ENCODE measurements at places on chromosomes 2 and 18.

GRCh38 chr18:154151-154550, 4.2 kb upstream of the USP14 start:
- DNase-seq = no peak

DNA sequence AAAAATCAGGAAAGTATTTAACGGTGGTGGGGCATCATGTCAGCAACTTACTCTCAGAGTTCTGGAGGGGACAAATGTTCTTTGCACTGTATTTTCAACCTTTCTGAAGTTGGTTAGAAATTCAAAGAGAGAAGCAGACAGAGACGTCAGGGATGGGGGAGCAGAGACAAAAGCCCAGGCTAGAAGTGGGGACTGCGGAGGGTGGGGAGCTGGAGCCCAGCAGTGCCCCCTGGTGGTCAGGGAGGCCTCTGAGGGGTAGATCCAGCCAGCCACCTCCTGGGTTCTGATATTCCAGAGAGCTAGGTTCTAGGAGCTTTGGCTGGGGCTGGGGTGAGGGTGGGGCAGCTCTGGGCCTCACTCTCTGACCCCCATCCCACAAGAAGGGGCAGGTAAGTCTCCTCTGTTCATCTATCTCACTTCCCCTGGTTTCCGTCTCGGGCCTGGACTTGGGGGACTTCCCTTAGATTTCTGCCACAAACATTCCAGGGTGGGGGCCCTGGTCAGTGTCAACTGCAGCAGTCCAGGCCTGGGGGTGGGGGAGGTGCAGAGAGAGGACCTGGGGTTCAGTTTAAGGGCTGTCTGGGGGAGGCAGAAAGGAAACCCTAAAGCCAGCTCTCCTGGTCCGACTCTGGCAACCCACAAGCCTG, 8.9 kb downstream of the TNS1 start:
- DNase-seq = peak; percentile 82

DNA sequence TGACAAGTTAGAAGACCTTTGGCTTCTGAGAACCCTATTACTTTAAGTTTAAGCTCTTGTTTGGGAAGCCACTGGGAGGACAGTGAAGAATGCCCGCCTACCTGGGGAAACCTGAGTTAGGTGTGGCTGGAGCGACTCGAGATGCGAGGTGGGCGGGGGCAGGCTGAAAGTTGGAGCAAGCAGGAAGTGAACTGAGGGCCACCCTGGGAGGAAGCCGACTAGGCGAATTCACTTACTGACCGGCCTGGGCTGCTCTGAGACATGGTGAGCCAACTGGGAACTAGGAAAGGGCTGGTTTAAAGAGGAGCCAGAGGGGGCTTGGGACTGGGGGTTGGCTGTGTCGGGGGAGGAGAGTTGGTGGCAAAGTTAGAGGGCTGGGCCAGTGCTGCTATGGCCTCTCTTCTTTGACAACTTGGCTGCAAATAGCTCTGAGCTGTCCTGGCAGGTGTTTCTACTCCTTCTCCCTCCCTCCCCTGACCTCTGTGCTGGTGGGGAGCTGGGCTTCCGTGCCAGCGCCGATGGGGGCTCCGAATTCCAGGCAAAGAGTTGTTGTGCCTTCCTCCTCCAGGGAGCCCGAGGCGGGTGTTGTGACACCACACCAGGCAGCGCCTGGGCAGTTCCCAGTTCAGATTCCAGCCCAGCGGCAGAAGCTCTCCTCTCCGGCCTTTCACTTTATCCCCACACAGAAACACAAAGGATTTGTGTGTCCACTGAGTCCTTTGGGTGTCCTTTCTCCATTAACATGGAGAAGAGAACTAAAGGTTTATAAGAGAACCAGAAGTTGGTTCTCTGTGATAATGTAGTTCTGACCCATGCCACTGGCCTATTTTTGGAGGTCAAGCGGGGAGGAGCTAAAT, at the start of gene VAMP8:
Gene VAMP8, plus strand, starts transcription at position 201 of the 857 bp plus-strand sequence. Its CDS starts 61 bp downstream, at position 262.
- DNase-seq = no peak

DNA sequence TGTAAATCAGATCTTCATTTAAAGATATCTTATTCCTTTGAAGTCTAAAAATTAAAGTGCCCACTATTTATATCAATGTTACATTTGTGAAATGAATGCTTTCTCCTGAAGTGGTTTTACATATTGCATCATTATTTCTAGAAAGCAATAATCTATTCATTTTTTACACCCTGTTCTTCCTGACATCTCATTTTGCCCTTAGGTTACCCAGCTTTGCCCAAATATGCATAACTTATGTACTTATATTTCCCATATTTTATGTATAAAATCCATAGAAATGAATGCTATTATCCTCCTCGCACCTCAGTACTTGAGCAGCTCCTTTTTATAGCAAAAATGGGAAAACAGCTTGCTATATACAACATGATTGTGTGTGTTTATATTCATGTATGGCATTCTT, 396.5 kb upstream of the DSEL start:
- no peak for DNase-seq

- no peak for DNase-seq
These were observed 11.4 kb upstream of the PKDCC start for GRCh38 chr2:42036413-42036812.

GRCh38 chr2:239214725-239215124, 186.1 kb downstream of the HDAC4 start:
- DNase-seq = no peak

- no peak for DNase-seq
These were observed 37.0 kb downstream of the RAPGEF4 start for GRCh38 chr2:172772633-172773032.

DNA sequence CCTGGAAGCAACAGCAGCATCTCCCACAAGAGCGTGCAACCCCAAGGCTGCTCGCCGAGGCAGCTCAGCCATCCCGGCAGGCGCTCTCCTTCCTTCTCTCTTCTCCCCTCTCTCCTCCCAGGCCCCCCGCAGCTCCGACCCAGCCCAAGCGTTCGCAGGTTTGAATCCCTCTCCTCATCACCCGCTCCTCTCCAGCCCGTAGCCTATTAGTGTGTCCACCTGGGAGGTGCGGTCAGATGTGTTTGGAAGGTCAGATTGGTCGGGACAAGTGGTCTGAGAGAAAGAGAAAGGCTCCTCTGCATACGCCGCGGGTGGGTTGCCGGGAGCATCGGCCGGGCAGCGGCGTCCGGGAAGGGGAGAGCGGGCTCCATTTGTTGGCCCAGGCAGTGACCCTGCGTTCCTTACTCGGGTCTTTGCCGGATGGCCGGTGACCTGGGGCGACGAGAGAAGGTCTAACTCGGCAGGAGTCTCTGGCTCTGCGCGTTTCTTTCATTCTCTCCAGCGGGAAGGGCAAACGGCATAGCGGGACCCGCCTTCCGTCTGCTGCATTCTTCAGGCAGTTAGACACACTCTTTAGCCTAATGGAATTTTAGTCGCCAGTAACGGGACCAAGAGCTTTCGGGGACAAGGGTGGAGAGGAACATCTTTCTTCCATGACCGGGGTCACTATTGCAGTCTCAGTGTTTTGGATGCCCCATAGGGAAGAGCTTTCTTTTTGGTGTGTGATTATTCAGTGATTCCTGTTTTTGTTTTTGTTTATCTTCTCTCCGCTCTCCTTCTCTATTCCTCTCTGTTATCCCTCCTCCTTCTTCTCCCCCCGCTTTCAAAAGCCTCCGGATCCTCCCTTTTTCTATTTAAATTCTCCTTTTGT, 1.1 kb upstream of the TMEFF2 start:
- peak; percentile 25 for DNase-seq

DNA sequence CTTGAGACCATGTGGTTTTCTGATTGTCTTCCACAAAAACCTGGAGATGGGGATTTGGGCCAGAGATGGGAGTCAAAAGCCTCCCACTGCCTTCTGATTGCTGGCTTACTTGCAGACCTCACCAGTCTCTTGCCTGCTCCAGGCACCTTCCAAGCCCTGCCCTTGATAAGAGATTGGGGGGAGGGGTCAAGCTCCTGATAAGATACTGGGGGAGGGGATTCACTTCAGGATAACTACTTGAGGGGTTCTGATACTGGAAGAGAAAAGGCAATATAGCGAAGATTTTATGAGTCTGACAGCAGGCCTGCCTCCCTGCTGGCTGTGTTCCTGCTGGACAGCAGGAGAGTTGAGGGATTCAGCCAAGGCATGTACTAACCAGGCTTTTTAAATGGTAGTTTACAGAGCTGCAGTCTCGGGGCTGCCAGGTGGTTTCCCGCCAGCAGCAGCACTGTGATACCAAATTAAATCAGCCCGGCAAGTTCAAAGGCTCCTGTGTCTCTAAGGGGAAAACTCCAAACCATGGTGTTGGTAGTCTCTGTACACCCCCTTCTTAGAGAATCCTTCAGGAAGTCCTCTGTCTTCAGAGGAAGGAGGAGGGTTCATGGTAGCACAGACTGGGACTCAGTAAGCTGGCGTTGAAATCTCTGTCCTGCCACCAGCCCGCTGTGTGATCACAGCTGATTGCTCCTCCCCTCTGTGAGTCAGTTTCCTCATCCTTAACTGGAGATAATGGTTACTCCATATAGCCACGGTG, 58.3 kb downstream of the FBXO36 start:
- peak; percentile 6 for DNase-seq

DNA sequence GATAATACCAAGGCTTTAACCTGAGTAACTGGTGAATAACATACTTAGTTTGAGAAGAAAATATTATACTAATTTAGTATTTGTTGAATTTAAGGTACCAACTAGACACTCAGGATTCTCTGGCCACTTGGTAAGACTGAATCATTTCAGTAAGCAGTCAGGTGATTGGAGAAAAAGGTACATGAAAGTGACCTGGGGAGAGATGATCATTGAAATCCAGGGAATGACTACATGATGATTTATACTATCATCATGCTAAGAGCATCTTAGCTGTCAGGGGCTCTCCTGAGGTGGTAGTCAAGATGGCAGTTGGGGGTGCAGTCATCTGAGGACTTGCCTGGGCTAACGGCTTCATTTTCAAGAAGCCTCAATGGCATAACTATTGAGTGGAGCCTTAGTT, 571.2 kb upstream of the ACVR2A start:
- no peak for DNase-seq

DNA sequence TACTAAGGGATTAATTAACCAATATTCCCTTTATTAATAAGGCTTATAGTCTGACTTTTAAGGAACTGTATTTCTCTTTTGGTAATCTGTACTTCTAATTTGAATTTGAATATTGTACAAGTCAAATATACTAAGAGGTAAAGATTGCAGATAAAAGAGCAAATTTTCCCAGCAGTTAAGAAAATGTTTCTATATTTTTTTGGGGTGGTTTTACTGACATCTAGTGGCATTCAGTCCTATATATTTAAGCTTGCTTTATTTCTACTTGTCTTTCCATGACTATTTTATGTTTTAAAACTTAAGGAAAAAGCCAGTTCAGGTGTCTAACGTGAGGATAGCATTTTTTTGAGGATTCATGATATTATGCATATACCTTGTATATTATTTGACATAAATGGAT, 41.6 kb downstream of the TDRD15 start:
- DNase-seq = no peak

- peak; percentile 59 for DNase-seq
These were observed at the start of gene MAP3K20 for GRCh38 chr2:173075781-173076580. Gene MAP3K20 (plus strand): TSS chr2:173075846. CDS start chr2:173091032, 15,186 bp downstream.

DNA sequence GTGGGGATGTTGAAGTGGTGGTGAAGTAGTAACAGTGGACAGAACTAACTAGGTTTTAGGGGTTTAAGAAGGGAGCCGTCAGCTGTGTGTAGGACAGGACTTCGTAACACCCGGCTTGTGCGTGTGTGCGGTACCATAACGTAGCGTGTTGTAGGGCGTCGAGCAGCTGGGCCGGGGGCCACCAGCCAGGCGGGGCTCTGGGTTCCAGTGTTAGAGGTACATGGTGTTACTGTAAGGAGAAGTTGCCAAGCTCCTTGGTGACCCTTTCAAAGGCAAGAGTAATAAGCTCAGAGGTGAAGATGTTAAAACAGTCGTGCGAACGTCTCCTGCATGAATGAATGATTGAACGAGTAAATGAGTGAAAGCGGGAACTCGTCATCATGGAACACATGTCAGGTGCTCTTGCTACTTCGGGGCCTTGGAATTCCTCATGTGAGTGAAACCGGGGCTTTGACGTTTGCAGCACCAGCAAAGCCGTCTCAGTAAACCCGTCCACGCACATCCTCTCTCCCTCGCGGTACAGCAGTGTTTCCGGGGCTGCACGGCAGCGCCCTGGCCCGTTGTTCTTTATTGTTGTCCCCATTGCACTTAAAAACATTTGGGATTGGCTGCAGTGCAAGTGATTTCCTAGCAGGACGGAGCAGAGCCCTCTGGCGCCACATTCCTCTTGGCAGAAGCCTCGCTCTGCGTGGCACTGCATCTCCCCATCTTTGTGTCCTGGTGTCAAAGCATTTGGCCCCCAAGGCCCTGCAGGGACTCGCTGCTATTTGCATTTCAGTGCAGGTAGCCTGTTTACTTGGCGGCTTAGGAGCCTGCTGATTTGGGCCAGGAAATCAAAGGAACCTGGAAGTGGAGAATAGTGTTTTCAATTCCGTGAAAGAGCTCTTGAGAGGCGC, 115.0 kb downstream of the GBX2 start:
- DNase-seq = peak; percentile 8

GRCh38 chr2:242027676-242028450, 158.3 kb downstream of the RTP5 start:
- DNase-seq = no peak

GRCh38 chr2:10424051-10424450, 24.1 kb downstream of the ODC1 start:
- no peak for DNase-seq

- no peak for DNase-seq
These were observed 173.9 kb upstream of the PID1 start for GRCh38 chr2:229445019-229445418.

- no peak for DNase-seq
These were observed 126.7 kb downstream of the STK39 start for GRCh38 chr2:168120730-168121129.

DNA sequence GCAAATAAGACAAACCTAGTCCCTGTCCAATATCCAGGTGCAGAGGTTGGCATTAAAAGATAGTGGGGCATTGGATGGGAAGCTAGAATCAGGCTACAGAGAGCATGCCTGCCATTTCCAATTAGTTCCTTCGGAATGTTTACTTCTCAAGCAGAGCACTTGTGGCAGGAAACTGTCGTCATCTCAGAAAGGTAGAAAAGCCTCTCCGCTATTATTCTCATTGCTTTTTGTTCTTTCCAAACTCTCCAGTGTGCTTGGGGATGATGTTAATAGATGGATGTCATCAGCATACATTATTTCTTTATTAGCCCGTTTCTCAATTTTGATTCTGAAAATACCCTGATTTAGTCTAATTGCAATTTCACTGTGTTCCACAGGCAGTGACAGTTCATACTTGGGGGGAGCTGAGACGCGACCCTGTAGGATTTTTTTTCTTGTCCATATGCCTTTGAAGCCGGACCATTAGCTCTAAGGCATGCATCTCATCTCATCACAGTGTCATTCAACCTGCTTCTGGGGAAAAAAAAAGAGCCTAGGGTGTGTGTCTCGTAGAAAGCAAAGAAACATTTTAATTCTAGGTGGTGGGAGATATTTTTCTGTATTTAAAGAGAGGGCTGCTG, 7.7 kb downstream of the ASB18 start:
- no peak for DNase-seq

GRCh38 chr2:204127238-204127637, 190.7 kb downstream of the ICOS start:
- DNase-seq = no peak

Measured in endothelial cell (in vitro differentiated cells).